ENCODE measurements at places on chromosomes 3 and 15. TPM values are rescaled to one million over a fixed set of nuclear protein-coding genes. Genes with fewer than 3 reads are reported as not detected.

Gene NUP210
- total RNA-seq = 72.7 TPM

Gene CORO2B
- 0.53 TPM for total RNA-seq

- DNase-seq = no peak
Measured at GRCh38 chr3:9137676-9138075, 111.8 kb downstream of the SRGAP3 start.

DNA sequence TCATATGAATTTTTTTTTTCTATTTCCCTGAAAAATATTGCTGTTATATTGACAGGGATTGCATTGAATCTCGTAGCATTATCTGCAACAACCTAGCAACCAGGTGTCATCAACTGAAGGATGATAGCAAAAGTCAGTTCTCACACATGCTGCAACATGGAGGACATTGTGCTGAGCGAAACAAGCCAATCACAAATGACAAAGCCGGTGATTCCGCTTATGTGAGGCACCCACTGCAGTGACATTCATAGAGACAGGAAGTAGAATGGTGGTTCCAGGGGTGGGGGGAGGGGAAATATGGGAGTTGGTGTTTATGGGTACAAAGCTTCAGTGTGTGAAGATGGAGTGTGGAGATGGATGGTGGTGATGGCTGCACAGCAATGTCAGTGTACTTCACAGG, 7.6 kb downstream of the NIPA1 start:
- no peak for DNase-seq

- no peak for DNase-seq
Measured at GRCh38 chr3:45739991-45740390, 50.8 kb downstream of the SACM1L start.

DNA sequence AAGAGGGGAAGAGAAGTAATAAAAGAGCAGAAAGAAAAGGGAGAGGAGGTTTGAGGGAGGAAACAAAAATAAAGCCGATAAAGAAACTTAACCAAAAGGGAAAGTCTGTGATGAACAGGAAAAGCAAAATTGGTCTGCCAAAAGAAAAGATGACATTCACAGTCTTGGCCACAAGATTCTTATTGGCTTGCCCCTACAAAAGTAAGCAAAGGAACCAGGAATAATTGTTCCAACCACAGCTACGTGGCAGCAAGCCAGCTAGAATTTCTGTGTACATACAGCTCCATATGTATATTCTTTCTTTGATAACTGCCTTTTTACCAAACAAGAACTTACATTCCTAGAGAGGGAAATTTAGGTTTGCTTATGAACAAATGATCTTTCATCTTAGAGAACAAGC, 79.6 kb downstream of the MLH1 start:
- DNase-seq = no peak

DNA sequence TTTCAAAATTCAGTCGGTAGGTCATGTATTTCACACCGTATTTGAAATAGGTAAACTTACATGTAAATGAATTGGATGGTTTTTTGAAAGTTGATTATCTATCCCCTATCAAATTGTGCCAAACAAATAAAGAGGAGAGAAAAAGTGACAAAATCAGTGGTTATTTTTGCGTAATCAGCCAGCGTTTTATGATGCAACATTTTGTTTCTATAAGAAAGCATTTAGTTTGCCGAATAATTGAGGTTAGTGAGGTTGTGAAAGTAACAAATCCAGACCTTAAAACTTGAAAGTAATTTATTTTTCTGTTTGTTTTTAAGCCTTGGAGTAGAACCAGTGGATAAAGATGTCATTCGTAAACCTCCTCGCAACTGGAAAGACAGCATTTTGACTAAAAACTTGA, 29.3 kb downstream of the ASTE1 start:
- no peak for DNase-seq

All from PC-9 (cell line).